NCI-H446 treated with DMSO at 0.1 percent for 48 hours (cell line): ENCODE measurements at places on chromosomes 16 and 17.

- no peak for DNase-seq
These were observed 11.2 kb downstream of the DOC2B start for GRCh38 chr17:170130-170670.

DNA sequence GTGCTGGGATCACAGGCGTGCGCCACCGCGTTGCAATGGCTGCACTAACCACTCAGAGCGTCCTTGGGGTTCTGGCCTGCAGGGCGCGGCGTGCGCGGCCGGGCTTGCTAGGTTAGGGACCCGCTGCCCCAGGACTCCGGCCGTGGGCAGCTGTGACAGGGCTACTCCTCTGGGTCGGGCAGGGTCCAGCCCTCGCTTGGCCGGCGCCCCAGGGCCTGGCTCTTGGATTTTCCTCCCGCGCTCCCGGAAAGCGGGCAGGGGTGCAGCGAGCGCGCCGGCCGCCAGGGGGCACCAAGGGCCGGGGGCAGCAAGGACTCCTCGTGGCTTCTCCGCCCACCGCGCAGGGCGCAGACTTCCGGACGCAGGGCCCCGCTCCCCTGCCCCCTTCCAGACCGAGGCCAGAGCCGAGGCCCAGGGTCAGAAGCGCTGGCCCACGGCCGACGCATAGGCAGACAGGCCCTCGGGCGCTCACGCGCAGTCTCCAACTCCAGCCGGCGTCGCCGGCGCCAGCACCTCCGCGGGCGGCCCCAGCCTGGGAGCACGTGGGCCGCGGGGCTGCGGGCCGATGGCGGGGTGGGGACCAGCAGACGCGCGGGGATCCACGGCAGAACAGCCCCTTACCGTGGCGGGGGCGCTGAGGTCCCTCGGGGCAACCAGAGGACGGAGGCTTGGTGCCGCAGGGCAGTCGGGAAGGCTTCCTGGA, 355 bp downstream of the TLE7 start:
- no peak for DNase-seq

- DNase-seq, result no peak
These were observed 29.9 kb upstream of the ENDOV start for GRCh38 chr17:80385046-80385445.

DNA sequence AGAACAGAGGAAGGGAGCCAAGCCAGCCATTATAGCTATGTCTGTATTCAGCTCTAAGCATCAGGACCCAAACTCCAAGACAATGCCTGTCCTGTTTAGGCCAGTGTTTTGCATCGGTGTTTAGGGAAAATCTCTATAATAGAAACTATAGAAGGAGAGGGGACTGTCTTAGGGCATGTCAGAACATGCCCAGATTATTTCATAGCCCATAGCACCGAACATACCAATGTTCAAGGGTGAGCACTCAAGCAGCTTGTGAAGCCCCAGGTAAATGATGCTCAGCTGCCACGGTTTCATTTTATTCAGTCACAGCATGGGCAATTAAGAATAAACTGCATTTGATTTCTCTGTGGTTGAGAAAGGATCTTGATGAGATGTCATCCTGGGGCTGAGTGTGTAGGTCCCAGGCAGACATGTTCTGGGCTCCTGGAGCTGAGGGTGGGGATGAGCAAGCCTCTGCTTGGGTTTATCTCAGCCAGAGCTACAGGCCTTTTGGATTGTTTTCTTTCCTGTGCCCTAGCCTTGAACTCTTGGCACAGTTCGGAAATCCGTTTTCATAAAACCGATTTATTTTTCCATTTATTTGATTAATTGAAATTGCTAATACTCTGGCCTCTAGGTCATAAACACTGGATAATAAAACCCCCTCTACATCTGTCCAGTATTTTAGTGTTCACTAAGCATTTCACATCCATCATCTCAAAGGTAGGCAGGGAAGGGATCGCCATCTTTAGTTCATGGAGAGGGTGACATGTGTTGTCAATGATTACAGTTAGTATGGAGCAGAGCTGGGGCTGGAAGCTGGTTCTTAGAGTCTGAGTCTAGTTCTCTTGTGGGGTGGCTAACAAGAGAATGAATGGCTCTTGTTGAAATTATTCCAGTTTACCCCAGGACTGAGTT, 290.7 kb upstream of the ASIC2 start:
- no peak for DNase-seq

DNA sequence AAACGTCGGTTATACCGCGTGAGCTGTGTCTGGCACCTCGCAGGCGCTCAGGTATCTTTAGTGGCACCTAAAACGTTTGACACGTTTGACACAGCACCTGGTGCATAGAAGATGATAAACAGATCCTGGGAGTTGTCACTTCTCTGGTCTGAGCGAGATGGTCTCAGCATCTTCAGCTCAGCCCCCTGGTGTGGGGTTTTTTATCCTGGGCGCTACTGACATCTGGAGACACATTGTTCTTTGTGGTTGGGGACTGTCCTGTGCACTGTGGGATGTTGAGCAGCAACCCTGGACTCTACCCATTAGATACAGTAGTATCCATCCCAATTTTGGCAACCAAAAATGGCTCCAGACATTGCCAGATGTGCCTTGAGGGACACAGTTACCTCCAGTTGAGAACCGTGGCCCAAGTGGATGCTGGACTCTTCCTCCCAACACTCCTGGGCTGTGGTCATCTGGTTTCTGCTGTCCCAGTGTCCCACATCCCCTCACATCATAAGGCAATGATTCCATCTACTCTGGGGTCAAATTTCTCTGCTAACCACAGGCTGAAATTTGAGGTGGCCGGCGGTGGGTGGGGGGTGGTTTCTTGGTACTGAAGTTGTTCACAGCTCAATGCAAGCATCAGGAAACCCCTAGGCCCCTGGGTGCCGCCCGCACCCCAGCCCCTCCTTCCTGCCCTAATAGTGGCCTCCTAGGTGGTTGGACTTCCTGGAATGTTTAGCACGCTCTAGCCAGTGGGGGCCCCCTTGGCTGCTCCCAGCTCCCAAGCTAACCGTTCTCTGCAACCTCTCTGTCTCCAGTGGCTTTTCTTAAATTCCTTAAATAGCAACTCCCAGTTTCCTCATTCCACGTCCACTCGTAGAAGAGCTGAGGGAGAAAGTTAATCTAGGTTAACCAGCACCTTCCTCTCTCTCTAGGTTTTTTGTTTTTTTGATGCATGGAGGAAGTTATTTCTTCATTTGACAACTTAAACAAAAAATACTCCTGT, 124.8 kb downstream of the ABCC1 start:
- no peak for DNase-seq
